ENCODE measurements at places on chromosomes 3 and 15. TPM values are rescaled to one million over a fixed set of nuclear protein-coding genes. Genes with fewer than 3 reads are reported as not detected.

- DNase-seq, result no peak
Measured at GRCh38 chr3:187944390-187945179, 199.3 kb upstream of the BCL6 start.

GRCh38 chr15:81296673-81297072, 27.3 kb downstream of the STARD5 start:
- peak; percentile 16 for DNase-seq

- no peak for DNase-seq
Measured at GRCh38 chr15:60250316-60250715, 147.5 kb downstream of the ANXA2 start.

DNA sequence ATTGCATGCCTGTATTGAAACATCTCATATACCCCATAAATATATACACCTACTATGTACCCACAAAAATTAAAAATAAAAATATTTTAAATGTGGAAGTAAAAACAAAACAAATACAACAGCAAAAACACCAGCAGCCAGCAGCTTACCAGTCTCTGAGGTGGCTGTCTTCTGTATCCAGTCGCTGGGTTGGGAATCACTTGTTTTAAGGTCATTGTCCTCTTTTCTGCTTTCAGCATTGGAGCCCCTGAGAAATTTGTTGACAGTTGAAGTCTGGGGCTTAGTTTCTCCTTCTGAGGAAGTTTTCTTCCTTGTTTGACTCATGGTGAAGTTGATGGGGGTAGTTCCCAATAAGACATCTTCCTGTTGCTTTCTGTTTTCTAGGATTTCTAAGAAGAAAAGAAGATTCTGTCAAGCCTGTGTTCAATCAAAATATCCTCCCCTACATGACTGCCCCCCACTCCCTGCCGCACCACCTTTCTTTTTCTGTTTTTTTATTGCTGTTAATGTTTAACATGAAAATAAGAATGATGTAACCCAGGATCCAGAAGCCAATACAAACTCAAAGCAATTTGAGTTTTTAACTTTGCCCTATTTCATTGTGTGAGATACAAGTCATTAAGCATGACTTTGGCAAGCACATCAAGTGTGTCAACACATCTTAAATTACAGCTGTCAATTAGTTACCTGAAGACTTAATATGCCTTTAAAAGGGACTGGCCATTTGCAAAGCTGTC, at the start of gene LRRC31:
LRRC31 (minus strand) TSS at position 452 of the 737 bp plus-strand sequence; CDS start at position 324, 128 bp downstream.
- DNase-seq, result no peak

GRCh38 chr3:49602877-49603411, 48.7 kb downstream of the BSN start:
- DNase-seq, result no peak

- DNase-seq, result no peak
Measured at GRCh38 chr15:36465304-36465703, 114.1 kb upstream of the CDIN1 start.

- DNase-seq, result no peak
Measured at GRCh38 chr15:100147828-100148227, 193.9 kb downstream of the ADAMTS17 start.

- no peak for DNase-seq
Measured at GRCh38 chr3:74523811-74524210, 90.6 kb downstream of the CNTN3 start.

- no peak for DNase-seq
Measured at GRCh38 chr3:184143327-184143726, 8.2 kb downstream of the EIF2B5 start.

DNA sequence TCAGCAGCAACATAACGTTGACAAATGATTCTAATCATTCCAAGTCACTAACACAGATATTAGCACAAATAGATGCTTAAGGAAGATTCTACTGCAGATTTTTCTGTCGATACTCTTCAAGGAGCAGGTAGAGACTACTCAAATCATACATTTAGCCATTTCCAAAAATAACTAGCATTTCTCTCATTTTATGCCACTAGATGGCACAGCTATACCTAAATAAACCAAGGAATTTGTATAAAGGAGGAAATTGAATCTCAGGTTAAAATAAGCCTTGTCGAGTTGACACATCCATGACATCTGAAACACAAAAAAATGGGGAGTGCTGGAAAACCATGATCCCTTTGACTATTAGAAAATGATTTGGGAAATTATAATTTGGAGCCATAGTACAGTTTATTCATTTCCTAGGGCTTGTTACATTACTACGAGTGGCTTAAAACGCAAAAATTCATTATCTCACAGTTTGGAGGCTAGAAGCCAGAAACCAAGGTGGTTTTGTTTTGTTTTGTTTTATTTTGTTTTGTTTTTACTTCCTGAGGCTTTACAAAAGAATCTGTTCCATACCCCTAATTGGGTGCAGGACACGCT, 59.5 kb upstream of the STRIT1 start:
- DNase-seq, result no peak

GRCh38 chr15:39580485-39581241, at the start of gene THBS1:
THBS1 (plus strand) TSS chr15:39581079; CDS start chr15:39581858, 779 bp downstream.
- DNase-seq, result peak; percentile 62

DNA sequence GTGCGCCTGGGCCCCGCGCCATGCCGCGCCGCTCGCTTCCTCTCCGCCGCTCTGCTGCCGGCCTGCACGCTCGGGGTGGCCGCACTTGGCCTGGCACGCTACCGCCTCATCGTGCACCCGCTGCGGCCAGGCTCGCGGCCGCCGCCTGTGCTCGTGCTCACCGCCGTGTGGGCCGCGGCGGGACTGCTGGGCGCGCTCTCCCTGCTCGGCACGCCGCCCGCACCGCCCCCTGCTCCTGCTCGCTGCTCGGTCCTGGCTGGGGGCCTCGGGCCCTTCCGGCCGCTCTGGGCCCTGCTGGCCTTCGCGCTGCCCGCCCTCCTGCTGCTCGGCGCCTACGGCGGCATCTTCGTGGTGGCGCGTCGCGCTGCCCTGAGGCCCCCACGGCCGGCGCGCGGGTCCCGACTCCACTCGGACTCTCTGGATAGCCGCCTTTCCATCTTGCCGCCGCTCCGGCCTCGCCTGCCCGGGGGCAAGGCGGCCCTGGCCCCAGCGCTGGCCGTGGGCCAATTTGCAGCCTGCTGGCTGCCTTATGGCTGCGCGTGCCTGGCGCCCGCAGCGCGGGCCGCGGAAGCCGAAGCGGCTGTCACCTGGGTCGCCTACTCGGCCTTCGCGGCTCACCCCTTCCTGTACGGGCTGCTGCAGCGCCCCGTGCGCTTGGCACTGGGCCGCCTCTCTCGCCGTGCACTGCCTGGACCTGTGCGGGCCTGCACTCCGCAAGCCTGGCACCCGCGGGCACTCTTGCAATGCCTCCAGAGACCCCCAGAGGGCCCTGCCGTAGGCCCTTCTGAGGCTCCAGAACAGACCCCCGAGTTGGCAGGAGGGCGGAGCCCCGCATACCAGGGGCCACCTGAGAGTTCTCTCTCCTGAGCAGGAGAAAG, 951 bp downstream of the GPR62 start:
- peak; percentile 62 for DNase-seq

DNA sequence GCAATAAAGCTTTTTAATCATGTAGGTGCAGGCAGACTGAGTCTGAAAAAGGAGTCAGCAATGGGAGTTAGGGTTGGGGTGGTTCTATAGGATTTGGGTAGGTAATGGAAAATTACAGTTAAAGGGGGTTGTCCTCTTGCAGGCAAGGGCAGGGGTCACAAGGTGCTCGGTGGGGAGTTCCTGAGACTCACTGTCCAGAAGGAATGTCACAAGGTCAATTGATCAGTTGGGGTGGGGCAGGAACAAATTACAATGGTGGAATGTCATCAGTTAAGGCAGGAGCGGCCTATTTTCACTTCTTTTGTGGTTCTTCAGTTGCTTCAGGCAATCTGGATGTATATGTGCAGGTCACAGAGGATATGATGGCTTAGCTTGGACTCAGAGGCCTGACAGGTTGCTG, 13.9 kb downstream of the CCR5AS start:
- no peak for DNase-seq

GRCh38 chr3:77171026-77171425, 131.1 kb downstream of the ROBO2 start:
- no peak for DNase-seq

DNA sequence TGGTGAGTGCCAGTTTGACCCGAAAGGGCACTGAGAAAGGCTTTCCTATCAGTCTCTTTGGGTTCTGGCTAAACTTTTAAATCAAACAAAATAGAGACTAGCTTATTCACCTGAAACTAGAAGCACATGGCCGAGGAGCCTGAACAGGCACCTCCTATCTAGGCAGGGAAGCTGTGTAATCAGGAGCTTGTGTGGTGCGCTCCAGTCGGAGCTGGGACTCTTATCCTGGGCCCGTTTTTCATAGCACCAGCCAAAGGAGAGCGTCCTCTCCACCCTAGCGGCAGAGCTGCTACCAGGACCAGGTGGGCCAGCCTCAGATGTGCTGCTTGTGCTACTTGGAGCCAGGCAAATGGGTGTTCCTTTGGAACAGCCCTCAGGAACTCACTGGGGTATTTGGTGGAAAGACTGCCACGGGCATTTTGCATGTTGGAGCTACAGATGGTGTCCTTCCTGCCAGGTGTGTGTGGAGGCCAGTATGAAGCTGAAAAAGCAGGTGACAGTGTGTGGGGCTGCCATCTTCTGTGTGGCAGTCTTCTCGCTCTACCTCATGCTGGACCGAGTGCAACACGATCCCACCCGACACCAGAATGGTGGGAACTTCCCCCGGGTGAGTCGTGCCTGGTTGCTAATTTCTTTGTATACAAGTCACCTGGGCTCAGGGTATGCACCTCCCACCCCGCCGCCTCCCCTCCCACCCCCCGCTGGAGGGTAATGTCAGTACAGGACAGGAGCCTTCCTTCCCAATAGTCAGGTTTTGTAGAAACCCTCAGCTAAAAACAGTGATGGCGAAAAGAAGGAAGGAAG, 833 bp downstream of the MAN2A2 start:
- DNase-seq, result peak; percentile 33

- DNase-seq, result no peak
Measured at GRCh38 chr3:37601832-37602231, 259.8 kb upstream of the CTDSPL start.

DNA sequence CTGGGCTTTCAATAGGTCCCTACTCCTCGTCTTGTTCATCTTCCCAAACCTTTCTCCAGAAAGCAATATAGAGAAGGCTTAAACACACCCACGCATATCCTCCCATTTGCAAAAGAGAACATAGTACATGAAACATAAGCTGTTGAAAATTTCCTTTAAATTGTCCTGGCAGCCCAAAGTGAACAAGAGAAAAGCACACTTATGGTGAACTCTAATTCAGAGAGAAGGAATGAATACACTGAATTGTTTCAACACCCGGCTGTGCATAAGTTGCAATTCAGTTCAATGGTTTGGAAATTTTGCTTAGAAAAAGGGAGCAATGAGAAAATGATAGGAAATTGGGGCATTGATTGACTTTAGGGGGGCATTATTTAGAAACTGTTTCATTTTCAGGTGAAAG, 202.6 kb downstream of the TIGIT start:
- DNase-seq, result no peak

CHL1 gene
- total RNA-seq, result not detected

ONECUT1 gene
- total RNA-seq, result 0.69 TPM

PLA2G4B gene
- total RNA-seq, result 2.9 TPM

GRAMD1C gene
- total RNA-seq, result 21.7 TPM

FETUB gene
- total RNA-seq, result not detected

FBXW12 gene
- total RNA-seq, result not detected

LMLN gene
- total RNA-seq, result 7.1 TPM

SLCO2A1 gene
- total RNA-seq, result 3.8 TPM

SHC4 gene
- 6.8 TPM for total RNA-seq

CCR8 gene
- not detected for total RNA-seq
